ENCODE measurements at places on chromosomes 2 and 18.
A peak's percentile ranks its signal among the peaks of the same experiment; 100 is the strongest.

DNA sequence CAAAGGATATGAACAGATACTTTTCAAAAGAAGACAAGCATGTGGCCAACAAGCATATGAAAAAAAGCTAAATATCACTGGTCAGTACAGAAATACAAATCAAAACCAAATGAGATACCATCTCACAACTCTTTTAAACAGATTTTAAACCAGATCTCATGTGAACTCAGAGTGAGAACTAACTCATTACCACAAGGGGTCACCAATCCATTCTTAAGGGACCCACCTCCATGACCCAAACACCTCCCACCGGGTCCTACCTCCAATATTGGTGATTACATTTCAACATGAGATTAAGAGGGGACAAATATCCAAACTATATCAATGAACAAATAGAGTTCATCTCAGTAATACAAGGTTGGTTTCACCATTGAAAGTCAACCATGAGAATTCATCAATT is 319.8 kb upstream of the GULP1 start:
- no peak for DNase-seq

DNA sequence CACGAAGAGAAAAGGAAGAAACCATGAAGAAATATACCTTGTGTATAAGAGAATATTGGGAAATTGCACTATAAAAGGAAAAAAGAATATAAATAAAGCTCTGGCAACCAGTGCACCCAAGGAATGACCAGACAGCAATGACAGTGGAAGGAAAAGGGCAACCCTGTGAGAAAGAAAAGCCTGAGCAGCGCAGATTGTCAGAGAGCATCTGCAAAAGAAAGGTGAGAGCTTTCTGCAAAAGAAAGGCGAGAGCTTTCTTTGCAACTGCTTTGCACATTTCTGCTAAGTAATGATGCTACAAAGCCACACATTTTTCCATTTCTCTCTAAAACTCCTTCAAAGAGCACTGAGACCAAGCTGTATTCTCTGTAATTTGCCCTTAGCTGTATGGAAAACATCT is 83.6 kb downstream of the CTNNA2 start:
- DNase-seq, result no peak

DNA sequence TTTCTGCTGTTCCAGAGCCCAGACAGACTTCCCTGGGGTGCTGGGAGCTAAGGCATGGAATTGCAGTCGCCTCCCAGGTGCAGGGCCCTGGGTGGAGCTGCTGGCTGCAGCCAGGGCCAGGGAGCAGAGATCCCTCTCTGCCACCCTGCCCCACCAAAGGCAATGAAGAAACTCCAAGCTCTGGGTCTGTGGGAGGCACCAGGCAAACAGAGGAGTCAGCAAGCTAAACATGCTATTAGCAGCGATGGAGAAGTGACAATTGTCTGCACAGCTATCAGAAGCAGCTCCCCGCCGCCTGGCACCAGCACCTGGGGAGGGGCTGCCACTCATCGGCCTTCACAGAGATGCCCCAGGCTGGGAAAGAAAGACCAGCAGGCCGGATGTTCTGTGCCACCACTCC is 28.0 kb upstream of the COX5B start:
- DNase-seq, result no peak

DNA sequence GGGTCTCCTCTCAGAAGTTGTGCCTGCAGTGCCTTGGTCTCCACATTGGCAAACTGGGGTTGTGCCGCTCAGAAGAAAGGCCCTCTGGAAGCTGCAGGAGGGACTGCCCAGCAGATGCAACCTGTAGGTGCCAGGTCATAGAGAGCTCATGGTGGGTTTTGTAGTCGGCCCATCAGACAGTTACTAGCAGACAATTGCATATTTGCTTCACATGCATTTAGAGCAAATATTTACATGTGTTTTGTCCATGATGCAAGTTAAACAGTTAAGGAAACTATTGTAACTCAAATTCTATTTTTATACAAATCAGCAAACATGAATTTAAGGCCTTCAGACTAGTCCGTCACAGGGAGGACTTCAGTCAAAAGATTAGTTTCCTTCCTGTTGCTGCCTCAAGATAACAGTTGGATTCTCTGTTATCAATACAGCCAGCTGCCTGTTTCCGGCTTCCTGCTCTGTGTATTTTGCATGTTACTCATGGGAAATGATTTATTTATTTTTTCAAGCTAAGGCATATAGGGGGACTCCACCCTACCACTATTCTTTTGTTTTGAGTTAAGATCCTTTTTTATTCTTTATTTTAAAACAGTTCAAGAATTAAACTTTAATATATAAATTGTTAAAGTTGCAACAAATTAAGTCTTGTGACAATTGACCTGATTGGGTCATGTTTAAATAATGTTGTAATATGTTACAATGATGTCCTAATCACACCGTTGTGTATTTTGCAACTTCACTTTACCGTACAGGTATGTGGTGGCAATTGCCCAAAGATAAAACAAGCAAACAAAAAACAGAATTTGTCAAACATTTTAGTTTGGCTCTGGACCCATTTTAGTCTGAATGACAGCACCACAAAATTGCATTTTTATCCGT is 133.5 kb downstream of the SPTBN1 start:
- DNase-seq, result no peak

GRCh38 chr2:8437949-8438400 is 243.9 kb upstream of the ID2 start:
- no peak for DNase-seq

GRCh38 chr2:235716875-235717496 is 223.1 kb downstream of the AGAP1 start:
- no peak for DNase-seq

GRCh38 chr2:153509133-153509532 is 30.6 kb upstream of the RPRM start:
- DNase-seq, result no peak

DNA sequence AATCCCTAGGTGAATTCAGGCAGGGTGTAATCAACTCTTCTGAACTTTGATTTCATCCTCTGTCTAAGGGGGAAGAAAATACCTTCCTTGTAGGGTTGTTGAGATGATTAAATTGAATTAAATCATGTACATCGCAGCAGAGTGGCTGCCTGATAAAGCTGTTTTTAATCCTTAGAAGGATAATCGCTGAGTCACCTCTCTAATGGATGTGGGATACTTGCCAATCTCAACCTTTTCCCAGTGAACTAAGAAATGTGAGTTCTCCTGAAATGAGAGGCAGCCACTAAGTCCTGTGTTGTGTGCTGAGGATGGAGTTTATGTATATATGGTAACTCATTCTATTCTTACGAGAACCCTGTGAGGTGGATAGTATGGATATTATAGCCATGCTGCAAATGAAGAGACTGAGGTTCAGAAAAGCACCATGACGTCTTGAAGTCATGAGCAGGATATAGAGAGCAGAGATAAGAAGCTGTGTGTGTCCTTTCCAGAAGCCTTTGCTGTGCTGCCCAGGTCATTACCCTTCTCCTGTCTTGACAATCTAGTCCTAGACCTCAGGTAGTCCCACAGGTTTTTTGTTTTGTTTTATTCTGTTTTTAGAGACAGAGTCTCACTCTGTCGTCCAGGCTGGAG is 93.3 kb downstream of the HNRNPLL start:
- no peak for DNase-seq

GRCh38 chr2:75356865-75357264 is 157.5 kb upstream of the TACR1 start:
- no peak for DNase-seq

- no peak for DNase-seq
Measured at GRCh38 chr18:61869636-61870035, 23.2 kb downstream of the RNF152 start.

DNA sequence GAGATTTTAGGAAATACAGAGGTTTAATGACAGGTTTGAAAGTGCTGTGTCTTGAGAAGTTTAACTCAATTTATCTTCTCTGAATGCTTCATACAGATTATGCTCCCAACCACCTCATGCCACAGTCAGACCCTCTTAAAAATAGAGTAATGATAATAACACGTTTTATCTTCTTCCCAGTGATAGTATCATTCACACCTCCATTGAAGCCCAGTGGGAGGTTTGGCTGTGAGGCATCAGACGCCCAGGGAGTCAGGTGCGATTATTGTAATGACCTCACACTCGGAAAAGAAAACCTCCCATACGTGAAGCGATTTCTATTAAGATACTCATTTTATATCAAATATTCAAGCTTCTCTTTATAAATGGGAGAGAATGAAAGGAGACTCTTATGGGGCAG is 366.3 kb downstream of the SETBP1 start:
- no peak for DNase-seq

GRCh38 chr2:236510034-236510433 is 59.6 kb upstream of the ACKR3 start:
- no peak for DNase-seq

DNA sequence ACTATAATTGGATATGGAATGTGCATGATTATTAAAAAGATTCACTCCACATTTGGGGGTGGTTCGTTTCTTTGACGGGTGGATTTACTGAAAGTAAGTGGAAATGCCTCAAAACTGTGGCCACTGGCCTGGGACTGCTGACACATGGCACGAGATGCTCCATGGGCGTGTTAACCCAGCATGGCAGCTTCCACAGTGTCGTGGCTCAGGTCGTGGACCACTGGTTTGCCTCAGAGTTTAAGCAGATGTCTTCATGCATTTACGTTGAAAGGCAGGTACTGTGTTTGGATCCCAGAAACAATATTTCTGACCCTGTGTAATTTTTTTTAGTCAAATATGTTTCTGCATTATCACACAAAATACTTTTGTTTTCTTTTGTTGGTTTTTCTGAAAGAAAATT is 242.0 kb downstream of the GBX2 start:
- DNase-seq, result no peak

DNA sequence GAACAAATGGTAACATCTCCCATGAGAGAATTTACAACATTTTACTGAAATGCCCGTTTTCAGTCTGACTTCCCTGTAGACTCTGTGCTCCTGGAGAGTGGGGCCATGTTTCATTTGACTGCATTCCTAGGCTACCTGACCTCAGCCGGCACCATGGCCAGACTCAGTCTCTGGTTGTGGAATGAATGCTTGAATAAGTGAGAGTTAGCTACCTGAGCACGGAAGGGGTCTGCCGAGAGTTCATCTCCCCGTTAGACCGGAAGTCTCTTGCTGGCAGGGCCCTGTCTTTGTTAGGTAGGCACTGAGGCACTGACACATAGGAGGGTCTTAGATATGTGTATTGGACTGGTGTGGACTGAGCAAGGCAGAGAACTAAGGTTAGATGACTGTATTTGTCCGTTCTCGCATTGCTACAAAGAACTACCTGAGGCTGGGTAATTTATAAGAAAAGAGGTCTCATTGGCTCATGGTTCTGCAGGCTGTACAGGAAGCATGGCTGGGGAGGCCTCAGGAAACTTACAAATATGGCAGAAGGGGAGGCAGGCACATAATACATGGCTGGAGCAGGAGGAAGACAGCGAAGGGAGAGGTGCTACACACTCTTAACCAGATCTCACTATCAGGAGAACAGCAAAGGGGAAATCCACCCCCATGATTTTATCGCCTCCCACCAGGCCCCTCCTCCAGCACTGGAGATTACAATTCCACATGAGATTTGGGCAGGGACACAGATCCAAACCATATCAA is 271.2 kb downstream of the GLI2 start:
- DNase-seq, result no peak

GRCh38 chr18:58321986-58322385 is 278.0 kb downstream of the NEDD4L start:
- peak; percentile 12 for DNase-seq

DNA sequence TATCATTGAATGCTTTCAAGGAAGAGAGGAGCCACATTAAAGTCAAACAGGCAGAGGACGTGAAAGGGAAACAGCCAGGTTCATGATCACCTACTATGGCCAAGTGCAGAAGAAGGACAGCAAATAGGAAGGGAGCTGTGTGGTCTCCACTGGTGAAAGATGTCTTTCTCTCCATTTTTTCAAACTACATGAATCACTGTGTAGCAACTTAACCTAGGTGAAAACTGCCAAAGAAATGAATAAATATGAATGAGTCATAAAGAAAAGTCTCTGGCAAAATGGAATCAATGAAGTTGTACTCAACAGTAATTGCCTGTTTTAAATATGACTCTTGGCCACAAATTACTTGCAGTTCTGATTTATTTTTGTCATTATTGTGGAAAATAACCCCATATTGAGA is 452.6 kb upstream of the PKDCC start:
- no peak for DNase-seq

DNA sequence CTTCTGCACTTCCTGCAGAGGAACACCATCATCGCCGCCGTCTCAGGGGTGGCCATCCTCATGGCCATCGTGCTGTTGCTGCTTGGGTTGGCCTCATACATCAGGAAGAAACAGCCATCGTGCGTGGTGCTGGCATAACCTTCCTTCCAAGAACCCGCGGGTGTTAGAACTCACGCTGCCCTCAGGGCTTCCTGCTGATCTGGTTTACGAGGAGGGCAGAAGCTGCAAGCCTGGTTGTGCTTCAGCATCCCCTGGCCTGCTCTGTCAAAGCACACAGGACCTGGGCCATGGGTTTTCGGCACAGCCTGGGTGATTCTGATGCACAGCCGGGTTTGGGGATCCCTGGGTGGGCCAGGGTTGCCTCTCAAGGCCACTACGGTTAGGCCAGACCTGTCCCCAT is 12.2 kb upstream of the ZAP70 start:
- no peak for DNase-seq

GRCh38 chr2:233829193-233830110 is 24.9 kb downstream of the HJURP start:
- DNase-seq, result no peak

GRCh38 chr2:129004485-129004884 is 685.8 kb upstream of the HS6ST1 start:
- no peak for DNase-seq

DNA sequence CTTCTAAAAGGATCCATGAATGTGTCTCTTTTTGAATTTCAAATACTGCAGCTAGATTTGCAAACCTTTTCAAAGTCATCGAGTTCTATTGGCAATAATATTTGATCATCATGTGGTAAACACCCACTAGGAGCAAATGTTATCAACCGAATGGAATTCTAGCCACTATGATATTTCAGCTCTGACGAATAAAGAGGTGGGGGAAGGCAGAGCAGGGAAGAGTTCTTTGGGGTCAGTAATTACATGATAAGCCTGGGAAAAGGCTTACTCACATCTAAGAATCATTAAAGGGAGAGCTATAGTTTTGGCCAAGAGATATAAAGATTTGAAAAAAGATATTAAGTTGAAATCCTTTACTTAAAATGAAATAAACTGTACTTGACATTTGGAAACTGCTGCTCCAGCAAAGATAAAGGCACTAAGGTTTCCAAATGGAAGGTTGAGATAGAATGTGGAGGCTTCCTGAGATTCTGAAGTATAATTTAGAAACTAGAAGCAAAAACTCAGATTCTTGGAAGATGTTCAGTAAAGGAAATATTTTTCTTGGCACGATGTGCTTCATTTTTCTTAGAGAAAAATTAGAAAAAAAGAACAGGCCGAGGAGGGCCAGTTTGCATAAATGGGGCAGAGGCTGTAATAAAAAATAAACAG is 104.7 kb upstream of the ARHGAP28 start:
- DNase-seq, result no peak

Data from CD8-positive, alpha-beta memory T cell (primary cell).